ENCODE measurements at places on chromosomes 7 and 10.

DNA sequence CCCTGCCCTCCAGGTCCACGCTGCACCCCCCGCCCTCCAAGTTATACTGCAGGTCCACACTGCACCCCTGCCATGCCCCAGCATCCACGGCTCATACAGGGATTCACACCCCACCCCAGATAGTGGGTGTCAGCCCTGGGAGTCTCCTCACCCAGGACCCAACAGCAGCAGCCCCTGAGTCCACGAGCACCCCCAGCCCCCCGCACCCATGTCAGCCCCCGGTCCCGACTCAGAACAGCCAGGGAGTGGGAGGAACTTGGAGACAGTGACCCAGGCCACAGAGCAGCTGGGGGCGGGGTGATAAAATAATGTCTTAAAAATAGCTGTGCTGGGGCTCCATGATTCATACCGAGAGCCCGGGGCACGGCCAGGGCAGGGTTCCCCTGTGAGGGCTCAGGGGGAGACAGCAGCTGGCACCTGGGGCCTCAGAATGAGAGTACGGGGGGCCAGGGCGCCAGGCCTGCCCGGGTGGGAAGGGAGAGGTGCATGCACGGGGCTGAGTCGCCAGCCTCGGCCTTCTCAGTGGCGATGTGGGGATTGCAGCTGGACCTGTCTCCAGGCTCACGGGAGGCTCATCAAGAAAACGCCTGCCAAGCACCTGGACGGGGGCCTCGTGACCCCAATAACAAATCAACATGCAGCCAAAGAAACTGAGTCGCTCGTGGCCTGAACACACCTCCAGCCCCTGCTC lies 29.8 kb downstream of the ADAP1 start:
- no peak for DNase-seq

GRCh38 chr10:22676435-22676834 lies 37.9 kb downstream of the PIP4K2A start:
- no peak for DNase-seq

DNA sequence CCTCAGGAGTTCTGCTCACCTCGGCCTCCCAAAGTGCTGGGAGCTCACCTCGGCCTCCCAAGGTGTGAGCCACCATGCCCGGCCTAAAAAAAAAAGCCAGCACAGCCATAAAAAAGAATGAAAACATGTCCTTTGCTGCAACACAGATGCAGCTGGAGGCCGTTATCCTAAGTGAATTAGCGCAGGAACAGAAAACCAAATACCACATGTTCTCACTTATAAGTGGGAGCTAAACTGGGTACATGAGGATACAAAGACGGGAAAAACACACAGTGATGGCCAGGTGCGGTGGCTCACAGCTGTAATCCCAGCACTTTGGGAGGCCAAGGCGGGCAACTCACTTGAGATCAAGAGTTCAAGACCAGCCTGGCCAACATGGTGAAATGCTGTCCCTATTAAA lies 20.9 kb downstream of the PSPH start:
- DNase-seq: no peak

GRCh38 chr7:32039000-32039756 lies 31.0 kb downstream of the PDE1C start:
- DNase-seq: no peak

DNA sequence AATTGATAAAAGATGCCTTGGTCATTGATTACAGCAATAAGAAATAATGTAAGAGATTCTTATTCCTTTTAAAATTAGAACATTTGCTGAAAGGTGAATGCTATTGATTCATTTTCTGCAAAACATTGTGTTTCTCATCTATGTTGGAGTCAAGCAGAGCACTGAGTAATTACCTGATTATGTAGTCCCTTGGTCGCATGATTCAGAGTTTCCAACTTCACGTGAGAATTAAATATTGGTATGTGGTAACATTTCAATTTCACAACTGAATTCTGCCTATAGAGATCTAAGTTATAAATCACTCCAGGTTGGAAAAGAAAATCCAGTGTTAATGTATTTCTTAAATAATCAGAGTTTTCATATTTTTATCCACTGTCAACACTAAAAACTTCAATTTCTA lies 701.4 kb downstream of the PHTF2 start:
- DNase-seq: no peak

DNA sequence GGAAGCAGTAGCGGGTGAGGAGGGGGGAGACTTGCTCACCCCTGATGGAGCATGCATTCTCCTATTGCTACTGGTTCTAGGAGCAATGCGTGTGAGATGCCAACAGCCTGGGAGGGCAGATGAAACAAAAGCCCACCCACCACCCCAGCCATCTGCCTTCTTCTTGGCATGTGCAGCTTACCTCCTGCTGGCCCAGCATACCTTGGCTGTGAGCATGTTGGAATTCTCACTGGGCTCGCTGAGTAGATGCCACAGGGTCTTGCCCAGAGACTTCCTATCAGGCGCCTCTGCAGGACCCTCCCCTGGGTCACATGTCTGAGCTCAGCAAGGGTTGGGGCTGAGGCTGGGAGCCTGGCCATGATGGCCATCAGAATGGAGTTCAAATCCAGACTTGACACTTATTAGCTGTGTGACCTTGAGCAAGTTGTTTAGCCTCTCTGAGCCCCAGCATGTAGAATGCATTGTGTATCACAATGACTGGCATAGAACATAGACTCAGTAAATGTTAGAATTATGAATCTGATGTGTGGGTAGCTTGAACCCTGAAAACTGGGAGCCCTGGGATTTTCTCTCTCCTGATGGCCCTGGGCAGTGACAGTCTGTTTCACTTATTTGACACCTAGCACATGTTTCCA lies 38.2 kb downstream of the CDH23 start:
- no peak for DNase-seq

GRCh38 chr7:22082553-22082885 lies 136.8 kb upstream of the CDCA7L start:
- DNase-seq: no peak

DNA sequence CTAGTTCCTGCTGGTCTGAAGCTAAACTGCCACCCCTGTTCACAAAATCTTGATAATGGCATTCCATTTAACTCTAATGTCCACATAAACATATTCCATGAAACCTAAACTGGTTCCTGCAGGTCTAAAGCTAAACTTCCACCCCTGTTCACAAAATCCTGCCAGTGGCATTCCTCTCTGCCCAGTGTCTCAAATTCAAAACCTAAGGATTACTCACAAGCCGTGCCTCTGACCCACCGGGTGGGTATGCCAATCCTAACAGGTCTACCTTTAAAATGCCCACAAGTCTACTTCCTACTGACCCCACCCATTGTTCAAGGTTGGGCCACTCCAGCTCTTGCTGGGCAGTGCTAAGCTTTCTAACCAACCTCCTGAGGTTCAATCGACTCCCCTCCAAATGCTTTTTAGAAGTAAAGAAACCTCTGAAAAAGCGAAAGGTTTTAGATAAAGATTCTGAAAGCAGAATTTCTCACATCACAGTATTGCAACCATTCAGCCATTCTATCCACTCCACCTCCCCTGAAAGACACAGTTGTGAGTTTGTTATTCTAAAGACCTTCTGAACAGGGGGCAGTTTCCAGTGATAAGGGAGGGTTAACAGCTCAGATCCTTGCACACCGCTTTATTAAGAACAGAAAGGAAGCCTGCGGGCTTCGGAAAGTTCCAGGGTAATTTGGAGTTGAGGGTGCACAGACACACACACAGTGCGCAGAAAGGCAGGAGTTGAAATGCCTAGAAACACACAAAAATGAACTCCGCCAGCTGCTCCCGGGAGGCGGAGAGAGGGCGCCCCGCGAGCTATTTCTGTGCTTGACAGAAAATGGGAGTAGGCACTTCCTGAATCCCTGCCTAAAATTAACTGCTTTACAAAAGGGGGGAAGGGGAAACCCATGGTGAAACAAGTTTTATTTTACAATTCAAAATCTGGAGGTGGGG lies 87.7 kb downstream of the TNS3 start:
- no peak for DNase-seq

- no peak for DNase-seq
Observed at GRCh38 chr10:81021428-81022129, 483.9 kb downstream of the SH2D4B start.

- DNase-seq: no peak
Observed at GRCh38 chr7:148398844-148399365, 191.7 kb upstream of the C7orf33 start.

DNA sequence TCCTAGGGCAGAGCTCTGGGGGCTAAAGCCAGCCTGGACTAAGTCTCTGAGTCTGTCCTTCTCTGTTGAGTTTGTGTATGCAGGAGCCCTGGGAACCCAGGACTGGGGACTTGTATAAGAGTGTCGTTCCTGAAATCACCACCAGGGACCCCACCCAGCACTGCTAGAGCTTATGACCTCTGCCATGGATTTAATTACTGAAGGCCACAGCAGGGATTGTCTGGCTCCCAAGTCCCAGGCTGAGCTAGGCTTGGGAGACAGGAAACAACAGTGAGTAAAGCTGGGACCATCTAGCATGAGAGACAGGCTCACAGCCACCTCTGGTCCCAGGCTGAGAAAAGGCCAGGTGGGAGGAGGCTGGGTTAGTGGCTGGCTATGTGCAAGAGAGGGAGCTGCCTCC lies 1.4 kb upstream of the TSPAN15 start:
- DNase-seq: peak; percentile 32

DNA sequence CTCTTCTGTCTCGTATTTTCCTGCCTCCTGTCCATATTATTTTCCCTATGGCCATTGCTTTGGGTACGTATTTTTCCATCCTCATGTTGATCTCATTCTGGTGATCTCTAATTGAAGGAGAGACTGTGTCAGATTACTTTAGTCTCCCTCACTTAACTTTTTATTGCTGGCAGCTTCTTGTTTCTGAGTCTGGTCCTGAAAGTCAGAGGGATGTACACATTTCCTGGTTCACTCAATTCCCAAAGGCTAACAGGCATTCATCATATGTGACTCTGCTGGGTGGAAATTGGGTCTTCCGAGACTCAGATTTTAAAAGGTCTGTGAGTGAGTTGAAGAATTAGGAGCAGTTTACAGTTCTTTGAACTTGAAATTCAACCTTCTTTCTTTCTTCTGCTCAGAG lies 10.9 kb downstream of the UMAD1 start:
- no peak for DNase-seq

DNA sequence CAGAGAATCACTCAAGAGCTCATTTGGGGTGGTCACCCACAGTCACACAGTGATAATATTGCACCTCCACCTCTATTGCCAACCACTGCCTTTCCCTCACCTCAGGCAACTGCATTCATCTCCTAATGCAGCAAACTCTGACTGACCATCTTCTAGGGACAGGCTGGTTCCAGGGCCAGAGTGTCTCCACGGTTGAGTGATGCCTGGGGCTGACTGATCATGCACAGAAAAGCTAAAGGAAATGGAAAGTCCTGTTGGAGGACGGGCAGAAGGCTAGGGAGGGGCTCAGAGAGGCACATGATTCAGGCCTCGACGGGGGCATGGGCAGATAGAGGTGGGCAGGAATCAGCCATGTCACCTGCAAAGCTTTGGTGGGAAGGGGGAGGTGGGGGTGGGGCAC lies 127.1 kb upstream of the TNS3 start:
- DNase-seq: no peak

DNA sequence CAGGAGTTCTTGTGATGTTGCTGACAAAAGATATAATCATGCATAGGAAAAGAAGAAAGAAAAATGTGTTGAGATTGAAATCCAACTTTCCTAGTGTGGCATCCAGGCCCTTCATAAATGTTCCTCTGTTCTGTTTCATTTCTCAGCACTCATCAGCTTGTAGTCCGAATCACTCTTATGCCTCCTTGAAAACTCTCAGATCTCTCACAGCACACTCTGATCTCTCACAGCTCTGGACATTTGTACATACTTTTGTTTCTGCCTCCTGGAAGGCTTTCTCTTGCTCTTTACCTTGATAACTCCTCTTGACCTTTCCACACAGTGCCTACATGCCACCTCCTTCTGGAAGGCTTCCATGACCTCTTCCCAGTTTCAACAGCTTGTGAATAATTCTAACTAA lies 409.0 kb upstream of the LRRN3 start:
- DNase-seq: no peak

DNA sequence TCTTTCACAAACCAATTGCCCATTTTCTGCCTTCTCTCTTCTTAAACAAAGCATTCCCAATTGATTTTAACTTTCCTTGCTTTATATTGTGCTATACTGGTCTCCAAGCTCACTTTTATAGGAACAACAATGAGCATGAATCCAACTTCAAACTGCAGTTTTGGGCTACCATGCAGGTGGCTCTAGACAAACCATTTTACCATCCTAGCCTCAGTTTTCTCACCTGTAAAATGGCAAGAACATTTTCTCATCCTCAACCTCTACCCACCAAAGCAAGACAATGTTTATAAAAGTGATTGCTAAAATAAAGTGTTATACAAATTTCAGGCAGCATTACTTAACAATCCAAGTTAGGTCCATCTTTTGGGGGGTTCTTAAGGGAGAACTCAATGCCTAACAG lies 66.8 kb upstream of the ASAH2 start:
- DNase-seq: no peak

DNA sequence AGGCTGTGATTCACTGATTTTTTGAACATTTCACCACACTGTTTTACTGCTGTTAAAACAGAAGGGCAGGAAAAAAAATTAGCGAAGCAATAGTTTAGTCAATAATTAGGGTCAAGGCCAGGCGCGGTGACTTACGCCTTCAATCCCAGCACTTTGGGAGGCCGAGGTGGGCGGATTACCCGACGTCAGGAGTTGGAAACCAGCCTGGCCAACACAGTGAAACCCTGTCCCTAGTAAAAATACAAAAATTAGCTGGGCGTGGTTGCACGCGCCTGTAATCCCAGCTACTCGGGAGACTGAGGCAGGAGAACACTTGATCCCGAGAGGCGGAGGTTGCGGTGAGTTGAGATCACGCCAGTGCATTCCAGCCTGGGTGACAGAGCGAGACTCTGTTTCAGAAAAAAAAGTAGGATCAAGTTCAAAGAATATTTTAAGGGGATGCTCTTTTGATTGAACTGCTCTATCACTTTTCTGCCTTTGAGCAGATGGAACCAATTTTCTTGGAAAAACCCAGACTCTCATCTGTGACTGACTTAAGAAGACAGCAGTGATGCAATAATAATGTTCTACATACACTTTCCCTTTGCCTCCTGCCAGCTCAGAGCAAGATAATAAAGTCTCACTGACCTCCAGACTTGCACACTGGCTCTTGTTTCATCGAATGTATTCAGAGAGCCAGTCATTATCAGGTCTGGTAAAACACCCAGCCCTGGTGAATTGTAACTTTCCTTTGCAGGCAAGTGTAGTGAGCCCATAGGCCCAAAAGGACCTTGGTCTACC lies 1.6 kb upstream of the PPA1 start:
- no peak for DNase-seq

DNA sequence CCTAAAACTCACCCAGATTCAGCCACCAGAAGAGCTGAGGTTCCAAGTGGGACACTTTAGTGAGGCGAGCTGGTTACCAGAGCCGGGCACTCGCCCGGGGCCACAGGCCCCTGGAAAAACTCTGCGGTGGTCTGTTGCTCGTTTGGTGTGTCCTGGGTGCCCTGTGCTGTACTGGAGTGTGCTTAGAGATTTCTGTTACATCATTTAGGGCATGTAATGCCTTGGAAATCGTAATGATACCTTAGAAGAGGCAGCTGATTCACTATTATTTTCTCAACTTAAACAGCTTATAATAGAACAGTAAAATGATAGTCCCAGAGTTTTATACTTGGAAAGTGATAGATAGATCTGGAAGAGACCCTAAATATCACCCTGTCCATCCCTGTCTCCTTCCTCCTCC lies 48.5 kb upstream of the BTBD16 start:
- no peak for DNase-seq

Measured in NCI-H2029 treated with DMSO at 0.1 percent for 48 hours (cell line).